ENCODE measurements at places on chromosomes 3 and 15. TPM values are rescaled to one million over a fixed set of nuclear protein-coding genes. Genes with fewer than 3 reads are reported as not detected.

DGKG gene
- 1.2 TPM for total RNA-seq

MAPKBP1 gene
- 39.7 TPM for total RNA-seq

KNG1 gene
- not detected for total RNA-seq

DNA sequence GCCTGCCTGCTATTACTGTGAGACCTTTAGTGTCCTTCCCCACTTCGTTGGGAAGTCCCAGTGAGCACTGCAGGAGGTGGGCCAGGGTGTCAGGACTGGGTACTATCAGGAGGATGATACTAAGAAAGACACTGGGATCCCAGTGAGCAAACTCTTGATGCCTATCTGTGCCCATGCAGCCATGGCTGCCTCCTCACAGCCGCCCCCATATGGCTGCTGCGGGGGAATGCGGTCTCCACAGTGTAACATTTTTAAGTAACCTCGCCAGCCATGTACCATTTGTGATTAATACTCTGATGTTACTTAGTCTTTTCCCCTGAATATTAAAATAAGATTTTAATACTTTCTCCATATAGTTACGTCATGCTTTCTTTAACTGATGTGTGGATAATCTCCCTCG lies 312.2 kb downstream of the RYR3 start:
- no peak for DNase-seq

- DNase-seq = no peak
Observed at GRCh38 chr3:103055021-103055520, 620.3 kb downstream of the ZPLD1 start.

DNA sequence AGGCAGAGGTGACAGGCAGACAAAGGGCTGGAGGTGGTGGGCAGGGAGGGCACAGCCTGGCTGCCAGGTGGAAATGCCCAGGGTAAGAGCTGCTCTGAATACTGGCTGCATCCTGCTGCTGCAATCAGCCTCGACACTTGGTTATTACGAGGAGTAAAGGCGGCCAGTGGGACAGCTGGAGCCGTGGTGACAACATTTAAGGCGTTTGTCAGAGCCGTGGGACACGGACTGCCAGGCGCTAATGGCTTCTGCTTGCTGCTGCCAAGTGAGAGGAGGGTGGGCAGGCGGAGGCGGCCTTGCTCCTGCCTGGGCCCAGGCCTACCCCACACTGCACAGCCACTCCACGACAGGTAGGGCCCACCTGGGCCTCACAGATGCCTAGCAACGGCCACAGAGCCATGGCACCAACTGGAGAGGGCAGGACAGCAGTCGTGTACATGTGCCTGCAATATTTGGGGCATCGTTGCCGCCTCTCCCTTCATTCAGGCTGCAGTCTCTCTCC lies 49.2 kb upstream of the TMEM115 start:
- DNase-seq = no peak

DNA sequence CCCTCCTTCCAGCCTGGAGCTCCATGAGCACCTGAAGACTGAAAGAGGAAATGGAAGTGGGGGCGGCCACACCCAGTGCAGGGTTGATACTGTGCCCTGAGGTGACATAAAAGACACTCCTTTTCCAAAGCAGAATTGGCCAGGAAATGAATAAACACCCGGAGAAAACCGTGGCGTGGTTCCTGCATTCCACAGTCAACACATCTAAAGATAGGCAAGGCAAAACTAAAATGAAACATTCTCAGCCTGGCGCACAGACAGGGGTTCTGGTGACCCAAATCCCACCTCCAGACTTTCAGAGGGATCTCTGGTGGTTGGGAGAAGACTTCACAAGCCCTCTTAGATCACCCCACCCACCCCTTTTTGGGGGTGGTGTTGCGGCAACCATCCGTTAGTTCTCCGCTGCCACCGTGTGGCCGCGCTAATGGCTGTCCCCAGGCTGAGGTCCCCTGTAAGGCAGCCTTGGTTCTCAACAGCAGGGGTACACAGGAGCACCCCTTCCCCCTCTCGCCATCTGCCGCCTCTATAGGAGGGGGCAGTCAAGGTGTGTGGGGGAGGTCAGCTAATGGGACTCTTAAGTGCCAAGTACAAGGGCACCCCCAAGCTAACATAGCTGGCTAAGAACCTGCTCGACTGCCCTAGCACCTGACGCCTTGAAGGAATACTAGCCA lies 2.5 kb upstream of the MST1R start:
- DNase-seq = peak; percentile 87

ITGA11 gene
- 0.58 TPM for total RNA-seq

DNA sequence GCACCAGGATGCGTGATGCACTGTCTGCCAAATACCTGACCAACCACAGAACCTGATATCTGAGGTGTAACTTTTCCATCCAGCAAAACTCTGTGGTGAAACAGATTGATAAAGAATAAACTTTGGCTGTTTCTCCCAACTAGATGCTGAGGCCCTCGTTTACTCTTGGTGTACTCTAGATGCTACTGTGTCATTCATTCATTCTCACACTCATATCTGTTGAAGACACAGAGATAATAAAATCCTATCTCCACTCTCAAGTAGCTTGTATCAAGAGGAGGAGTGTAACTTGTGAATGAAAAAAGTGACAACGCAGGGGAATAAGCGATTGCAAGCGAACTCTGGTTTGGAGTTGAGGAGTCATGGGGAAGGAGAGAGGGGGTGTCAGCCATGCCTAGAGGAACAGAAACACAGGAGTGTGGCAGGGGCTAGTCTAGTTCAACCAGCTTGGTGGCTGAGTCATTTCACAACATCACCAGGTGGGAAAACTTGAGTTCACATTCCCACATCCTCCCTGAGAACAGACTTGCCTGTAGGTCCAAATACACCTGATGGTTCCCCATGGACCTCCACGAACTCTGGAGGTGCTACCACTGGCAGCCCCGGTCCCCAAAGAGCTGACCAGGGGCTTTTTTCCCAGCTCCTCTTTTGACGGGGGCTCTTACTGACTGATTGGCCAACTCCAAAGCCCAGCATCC lies 73.3 kb upstream of the SNRK start:
- DNase-seq = no peak

Data from stomach (tissue), 19 donors.